Renal cortical epithelial cell (primary cell): ENCODE measurements at places on chromosomes 16 and 17. TPM values are rescaled to one million over a fixed set of nuclear protein-coding genes. Genes with fewer than 3 reads are reported as not detected.

The TLCD2 gene
- 6.6 and 7.5 TPM in 2 replicates for total RNA-seq

The FOXC2 gene
- 0.17 and 0.35 TPM in 2 replicates for total RNA-seq

The NPIPB5 gene
- total RNA-seq: 20.7 and 154 TPM in 2 replicates

The ADAMTS18 gene
- total RNA-seq: 0.10 and 0.17 TPM in 2 replicates

The PHOSPHO1 gene
- total RNA-seq: 0.05 TPM in 1 of 2 replicates, not detected in the other

The TBC1D3H gene
- total RNA-seq: not detected in 2 replicates
